Islet precursor cell (in vitro differentiated cells): ENCODE measurements at places on chromosomes 6 and 20.

- no peak for DNase-seq
These were observed 179.0 kb downstream of the BCAS1 start for GRCh38 chr20:53891306-53891894.

DNA sequence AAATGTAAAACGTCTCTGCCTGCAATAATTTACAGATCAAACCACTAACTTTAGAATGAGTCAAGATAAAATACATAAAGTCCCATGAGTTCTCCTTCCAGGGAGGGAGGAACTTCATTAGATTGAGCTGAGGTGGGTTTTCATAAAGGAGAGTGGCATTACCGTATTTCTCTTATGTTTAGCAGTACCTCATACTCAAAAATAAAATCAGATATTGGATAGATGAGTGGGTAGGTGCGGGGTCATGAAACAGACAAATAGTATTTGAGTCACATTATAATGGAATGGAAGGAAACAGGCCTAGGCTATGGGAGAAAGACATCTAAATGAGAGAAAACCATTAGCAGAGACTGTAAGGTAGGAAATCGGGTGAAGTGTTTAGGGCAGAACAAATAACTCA, 166.1 kb upstream of the SMLR1 start:
- no peak for DNase-seq

- DNase-seq, result peak; percentile 78
These were observed 87.0 kb upstream of the RNF24 start for GRCh38 chr20:4102381-4102780.

- no peak for DNase-seq
These were observed 117.4 kb downstream of the MAFB start for GRCh38 chr20:40571639-40572038.

GRCh38 chr20:44041001-44041400, 126.3 kb downstream of the TOX2 start:
- DNase-seq, result peak; percentile 38

DNA sequence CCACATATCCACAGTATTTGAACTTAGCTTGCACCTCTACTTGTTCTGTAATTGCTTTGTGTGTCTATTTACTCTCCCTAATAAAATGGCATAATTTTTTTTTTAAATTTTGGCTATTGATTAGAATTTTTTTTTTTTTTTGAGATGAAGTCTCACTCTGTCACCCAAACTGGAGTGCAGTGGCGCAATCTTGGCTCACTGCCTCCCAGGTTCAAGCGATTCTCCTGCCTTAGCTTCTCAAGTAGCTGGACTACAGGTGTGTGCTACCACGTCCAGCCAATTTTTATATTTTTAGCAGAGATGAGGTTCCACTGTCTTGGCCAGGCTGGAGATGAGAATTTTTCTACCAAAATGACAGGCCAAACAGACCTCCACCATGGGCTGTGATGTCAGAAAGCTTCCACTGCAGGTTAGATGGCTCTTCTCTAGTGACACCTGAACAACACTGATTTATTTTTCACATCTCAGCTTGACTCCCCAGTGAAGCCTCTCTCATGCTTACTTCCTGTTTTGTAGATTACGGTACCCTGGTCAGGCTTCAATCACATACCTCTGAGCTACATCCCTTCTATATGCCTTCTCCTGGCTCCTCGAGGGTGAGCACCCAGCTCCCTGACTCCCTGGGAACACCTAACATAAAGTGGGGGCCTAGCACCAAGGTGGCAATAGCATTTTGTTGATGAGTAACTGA, 112.8 kb downstream of the ARHGAP18 start:
- DNase-seq, result no peak

DNA sequence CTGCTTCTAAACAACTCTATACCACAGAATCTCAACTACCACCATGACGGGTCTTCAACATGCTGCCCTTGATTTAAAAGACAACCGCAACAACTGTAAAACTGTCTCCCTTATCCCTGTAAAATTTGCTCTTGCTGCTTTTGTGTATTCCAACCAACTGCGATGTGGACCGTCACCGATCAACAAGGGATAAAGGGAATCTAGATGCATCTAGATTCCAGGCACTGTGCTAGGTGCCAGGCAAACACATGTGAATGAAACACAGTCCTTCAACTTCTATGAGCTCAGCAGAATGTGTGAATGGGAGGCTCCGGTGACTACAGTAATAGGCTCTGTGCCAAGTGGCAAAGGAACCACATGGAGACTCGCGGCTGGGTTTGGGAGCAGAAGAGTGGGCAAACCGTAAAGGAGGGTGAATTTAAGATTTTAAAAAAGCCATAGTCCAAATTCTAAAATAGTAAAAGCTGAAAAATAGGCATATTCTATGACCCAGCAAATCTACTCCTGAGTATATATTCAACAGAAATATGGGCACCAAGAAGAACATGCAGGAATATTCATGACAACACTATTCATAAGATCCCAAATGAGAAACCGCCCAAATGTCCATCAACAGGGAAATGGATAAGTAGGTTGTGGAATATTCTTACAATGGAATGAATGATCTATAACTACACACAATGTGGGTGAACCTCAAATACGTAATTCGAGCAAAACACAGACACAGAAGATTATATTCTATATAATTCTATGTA, 3.7 kb upstream of the PRND start:
- no peak for DNase-seq
